ENCODE measurements at places on chromosomes 1 and 21. TPM values are rescaled to one million over a fixed set of nuclear protein-coding genes. Genes with fewer than 3 reads are reported as not detected.
A peak's percentile ranks its signal among the peaks of the same experiment; 100 is the strongest.

Gene ZNF695
- 3.0 TPM for total RNA-seq

DNA sequence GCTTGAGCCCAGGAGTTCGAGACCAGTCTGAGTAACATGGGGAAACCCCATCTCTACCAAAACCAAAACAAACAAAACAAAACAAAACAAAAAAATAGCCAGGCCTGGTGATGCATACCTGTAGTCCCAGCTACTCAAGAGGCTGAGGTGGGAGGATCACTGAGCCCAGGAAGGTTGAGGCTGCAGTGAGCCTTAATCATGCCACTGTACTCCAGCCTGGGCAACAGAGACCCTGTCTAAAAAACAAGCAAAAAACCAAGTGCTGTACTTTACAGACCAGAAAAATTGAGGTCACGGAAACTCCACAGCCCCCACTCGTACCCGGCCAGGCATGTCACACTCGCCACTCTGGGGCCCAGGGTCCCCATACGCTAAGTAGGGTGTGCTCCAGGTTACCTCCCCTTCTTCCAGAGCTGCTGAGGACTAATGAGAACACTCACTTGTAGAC, 22.9 kb downstream of the ATP2B4 start:
- no peaks in the 10 kb centered on the region for H3K27me3 ChIP-seq
- H3K4me3 ChIP-seq = no peak overlapping the region
- peaks cover 36% of the 10 kb centered on the region for H3K4me1 ChIP-seq
- DNase-seq = no peak
- H3K36me3 ChIP-seq = no peaks in the 10 kb centered on the region

DNA sequence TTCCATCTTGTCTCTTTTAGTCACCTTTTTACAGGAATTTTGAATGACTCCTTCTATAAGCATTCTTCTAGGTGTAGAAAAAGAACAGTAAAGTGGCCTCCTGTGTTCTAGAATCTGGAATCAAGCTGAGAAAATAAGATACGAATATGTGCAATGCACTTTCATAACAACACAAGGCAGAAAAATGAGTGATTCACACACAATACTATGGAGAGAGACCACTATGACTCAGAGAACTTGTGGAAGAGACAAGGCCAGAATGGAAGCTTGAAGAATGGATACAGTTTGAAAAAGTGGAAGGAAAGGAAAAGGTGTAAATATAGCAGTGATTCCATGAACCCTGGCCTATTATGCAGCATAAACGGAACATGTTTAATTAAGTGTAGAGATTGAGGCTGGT, 57.1 kb upstream of the SAMSN1 start:
- H3K4me1 ChIP-seq = no peaks in the 10 kb centered on the region
- no peak overlapping the region for H3K4me3 ChIP-seq
- DNase-seq = no peak
- no peaks in the 10 kb centered on the region for H3K36me3 ChIP-seq
- no peak overlapping the region for H3K27ac ChIP-seq
- no peaks in the 10 kb centered on the region for H3K27me3 ChIP-seq

DNA sequence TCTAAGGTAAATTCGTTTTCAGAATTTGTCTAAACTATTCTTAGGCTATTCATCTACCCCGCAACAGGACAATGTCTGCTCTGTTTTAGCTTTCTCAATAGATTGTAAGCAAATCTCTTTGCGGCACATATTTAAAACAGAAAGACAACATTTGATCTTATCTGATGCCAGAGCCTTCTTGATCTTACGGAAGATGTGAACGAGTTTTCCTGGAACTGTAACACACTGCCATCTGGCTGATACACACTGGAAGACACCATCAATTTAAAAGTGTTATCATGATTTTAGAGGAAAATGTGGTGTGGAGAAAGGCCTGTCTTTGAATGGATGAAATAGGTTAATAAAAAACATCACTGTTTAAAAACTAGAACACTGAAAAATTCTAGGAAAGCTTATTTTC, 36.1 kb downstream of the COA6 start:
- no peaks in the 10 kb centered on the region for H3K27me3 ChIP-seq
- no peak overlapping the region for H3K4me3 ChIP-seq
- no peak overlapping the region for H3K27ac ChIP-seq
- peaks cover 32% of the 10 kb centered on the region for H3K36me3 ChIP-seq
- DNase-seq = peak; percentile 38
- H3K4me1 ChIP-seq = no peaks in the 10 kb centered on the region

GRCh38 chr1:110341872-110342331, 2.7 kb downstream of the RBM15 start:
- peaks cover 28% of the 10 kb centered on the region for H3K4me1 ChIP-seq
- H3K36me3 ChIP-seq = peaks cover 18% of the 10 kb centered on the region
- H3K4me3 ChIP-seq = peak overlapping the region; percentile 8
- no peaks in the 10 kb centered on the region for H3K27me3 ChIP-seq
- no peak overlapping the region for H3K27ac ChIP-seq
- DNase-seq = no peak

GRCh38 chr1:150484861-150485260, 2.4 kb upstream of the TARS2 start:
- peaks cover 6% of the 10 kb centered on the region for H3K4me1 ChIP-seq
- no peaks in the 10 kb centered on the region for H3K27me3 ChIP-seq
- peaks cover 4% of the 10 kb centered on the region for H3K36me3 ChIP-seq

DNA sequence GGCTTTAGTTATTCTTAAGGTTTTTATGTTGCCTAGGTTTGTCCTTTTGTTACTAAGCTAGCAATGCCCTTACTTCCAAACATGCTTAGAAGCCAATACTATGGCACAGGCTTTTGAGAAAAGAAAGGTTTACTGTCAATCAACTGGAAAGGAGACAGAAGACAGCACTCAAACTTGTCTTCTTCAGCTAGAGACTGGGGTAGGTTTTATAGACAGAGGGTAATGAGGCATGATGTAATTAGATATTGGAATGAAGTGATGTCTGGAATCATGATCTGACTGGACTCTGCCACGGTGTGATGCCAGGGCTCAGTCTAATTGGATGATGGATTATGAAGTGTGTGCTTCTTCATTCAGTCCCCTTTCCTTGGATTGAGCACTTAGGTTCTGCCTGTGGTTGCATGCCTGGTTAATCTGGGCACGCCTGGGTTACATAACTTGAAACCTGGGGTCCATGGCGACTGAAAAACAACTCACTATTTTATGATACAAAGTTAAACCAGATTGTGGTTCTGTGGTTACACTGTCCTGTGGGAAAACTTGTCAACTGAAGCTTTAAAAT, 625.8 kb downstream of the BRINP3 start:
- no peaks in the 10 kb centered on the region for H3K36me3 ChIP-seq
- no peak overlapping the region for H3K27ac ChIP-seq
- no peak overlapping the region for H3K4me3 ChIP-seq

GRCh38 chr1:151515265-151515664, 4.1 kb downstream of the CGN start:
- peaks cover 31% of the 10 kb centered on the region for H3K4me1 ChIP-seq
- DNase-seq = no peak
- no peaks in the 10 kb centered on the region for H3K36me3 ChIP-seq

DNA sequence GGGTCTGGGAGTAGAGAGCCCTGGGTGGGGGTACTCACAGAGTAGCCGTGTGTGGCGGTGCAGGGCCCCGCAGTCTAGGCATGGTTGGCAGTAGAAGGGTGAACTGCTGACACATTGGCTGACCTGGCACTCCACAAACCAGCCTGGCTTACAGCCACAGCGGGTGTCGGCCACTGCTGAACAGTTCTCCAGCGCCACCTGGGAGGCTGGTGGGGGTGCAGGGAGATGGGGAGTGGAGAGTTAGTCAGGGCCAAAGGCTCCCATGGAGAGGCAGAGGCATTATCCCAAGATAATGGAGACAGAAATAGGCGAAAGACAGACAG, 1.5 kb downstream of the TNFRSF25 start:
- H3K27me3 ChIP-seq = peaks cover 81% of the 10 kb centered on the region
- H3K27ac ChIP-seq = no peak overlapping the region

Gene CFAP141
- total RNA-seq = not detected

DNA sequence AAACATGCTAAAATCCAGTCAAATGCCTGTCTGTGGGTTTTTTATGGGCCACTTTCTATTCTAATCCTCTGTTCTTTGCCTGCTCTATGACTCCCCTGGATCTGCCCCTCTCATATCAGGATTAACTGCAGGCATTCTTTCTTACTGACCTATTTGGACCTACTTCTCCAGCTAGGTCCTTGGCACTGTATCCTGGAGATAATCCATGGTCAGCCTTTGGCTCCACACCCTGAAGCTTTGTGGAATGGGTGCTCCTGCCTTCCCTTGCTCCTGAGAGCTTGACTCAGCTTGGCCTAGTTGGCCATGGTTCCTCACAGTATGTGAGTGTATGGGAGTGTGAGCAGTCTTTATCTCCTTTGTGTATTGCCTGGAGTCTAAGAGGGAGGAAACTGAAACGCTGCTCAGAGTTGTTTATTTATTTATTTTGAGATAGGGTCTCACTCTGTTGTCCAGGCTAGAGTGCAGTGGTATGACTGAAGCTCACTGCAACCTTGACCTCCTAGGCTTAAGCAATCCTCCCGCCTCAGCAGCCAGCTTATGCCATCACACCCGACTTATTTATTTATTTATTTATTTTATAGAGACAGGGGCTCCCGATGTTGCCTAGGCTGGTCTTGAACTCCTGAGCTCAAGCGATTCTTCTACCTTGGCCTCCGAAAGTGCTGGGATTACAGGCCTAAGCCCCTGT, 28.7 kb upstream of the CDC14A start:
- no peak for DNase-seq
- no peaks in the 10 kb centered on the region for H3K36me3 ChIP-seq
- H3K4me1 ChIP-seq = no peaks in the 10 kb centered on the region
- H3K4me3 ChIP-seq = no peak overlapping the region

DNA sequence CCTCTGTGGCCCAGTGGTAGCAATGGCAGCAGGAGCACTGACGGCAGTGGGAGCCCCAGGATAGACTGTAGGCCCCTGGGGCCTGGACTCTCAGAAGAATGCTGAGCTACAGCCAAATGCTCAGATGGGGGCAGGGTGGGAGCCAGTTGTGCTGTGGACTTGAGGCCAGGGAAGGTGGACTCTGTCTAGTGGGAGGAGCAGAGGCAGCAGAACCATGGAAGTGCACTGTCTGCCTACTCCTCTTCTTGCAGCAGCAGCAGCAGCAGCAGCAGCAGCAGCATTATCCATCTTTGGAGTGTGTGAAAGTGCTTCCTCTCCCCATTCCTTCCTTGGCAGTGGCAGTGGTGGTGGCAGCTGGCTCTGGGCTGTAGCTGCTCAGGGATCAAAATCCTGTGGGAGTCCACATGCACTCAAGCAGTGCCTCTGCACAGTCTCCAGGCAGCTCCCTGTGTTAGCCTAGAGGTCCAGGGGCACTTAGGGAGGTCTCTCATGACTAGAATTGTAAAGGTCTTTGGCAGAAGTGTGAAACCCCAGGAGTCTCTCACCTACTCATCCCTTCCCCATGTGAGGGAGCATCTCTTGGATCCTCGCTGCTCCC, 917.9 kb upstream of the B3GALT2 start:
- H3K4me1 ChIP-seq = peaks cover 25% of the 10 kb centered on the region
- no peak for DNase-seq
- H3K4me3 ChIP-seq = no peak overlapping the region
- H3K27me3 ChIP-seq = no peaks in the 10 kb centered on the region

Gene USP21
- 10.0 TPM for total RNA-seq

- no peak overlapping the region for H3K27ac ChIP-seq
- no peak for DNase-seq
- peak overlapping the region; percentile 60 for H3K4me3 ChIP-seq
Observed at GRCh38 chr1:40314721-40315238, 2.3 kb downstream of the COL9A2 start.

Gene CLCA4
- 0.05 TPM for total RNA-seq

DNA sequence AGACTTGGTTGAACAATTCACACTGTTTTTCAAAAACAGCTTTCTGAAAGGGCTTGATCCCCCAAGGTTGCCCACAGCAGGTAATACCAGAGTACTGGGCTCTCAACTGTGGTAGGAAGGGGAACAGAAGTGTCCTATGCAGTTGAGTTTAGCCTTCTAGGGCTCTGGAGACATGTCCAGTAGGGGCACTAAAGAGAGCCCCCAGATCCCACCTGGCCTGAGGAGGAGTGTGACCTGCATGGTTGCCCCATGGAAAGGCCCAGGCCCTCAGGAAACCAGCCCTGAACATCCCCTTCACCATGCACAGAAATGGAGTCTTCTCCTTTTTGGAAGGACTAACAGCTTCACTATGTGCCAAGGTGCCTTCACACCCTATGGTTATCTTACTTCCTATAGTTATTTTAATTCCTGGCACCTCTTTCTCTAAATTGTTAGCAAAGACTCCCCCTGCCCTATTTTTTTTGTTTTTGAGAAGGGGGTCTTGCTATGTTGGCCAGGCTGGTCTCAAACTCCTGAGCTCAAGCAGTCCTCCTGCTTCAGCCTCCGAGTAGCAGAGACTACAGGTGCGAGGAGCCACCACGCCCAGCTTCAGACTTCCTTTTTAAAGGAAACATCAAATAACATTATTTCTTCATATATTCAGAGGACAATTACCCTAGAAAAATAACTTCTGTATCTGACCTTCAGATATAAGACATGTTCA, 16.8 kb upstream of the LSS start:
- H3K27ac ChIP-seq = no peak overlapping the region
- peaks cover 88% of the 10 kb centered on the region for H3K36me3 ChIP-seq
- no peak overlapping the region for H3K4me3 ChIP-seq

- no peaks in the 10 kb centered on the region for H3K27me3 ChIP-seq
- DNase-seq = no peak
- peaks cover 3% of the 10 kb centered on the region for H3K4me1 ChIP-seq
- no peak overlapping the region for H3K27ac ChIP-seq
- no peak overlapping the region for H3K4me3 ChIP-seq
Observed at GRCh38 chr1:16191309-16191708, 21.1 kb downstream of the ARHGEF19 start.

DNA sequence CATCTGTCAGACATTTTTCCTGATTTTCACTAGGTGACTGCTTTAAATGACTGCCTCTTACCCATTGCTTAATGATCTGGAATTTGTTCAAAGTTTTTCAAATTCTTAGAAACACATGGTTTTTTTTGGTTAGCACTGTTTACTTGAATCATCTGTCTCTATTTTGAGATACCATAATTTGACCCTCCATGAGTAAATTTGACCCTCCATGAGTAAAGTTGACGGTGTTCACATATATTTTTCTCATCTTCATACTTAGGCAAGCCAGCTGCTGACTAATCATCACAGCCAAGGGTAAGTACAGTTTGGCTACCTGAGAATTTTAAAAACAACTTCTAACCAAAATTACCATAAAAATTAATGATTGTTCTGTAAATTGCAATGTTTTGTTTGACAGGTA, 586.5 kb downstream of the PTBP2 start:
- H3K36me3 ChIP-seq = no peaks in the 10 kb centered on the region
- no peaks in the 10 kb centered on the region for H3K4me1 ChIP-seq
- DNase-seq = no peak
- H3K27ac ChIP-seq = no peak overlapping the region
- H3K4me3 ChIP-seq = no peak overlapping the region
- no peaks in the 10 kb centered on the region for H3K27me3 ChIP-seq

Gene TEX38
- total RNA-seq = not detected

GRCh38 chr1:171226747-171227370, 21.4 kb upstream of the FMO1 start:
- no peak overlapping the region for H3K4me3 ChIP-seq
- H3K27me3 ChIP-seq = no peaks in the 10 kb centered on the region
- no peak overlapping the region for H3K27ac ChIP-seq
- no peaks in the 10 kb centered on the region for H3K4me1 ChIP-seq

- no peak for DNase-seq
- no peak overlapping the region for H3K27ac ChIP-seq
- H3K4me1 ChIP-seq = no peaks in the 10 kb centered on the region
- peaks cover 77% of the 10 kb centered on the region for H3K36me3 ChIP-seq
Observed at GRCh38 chr1:1760715-1761114, 17.6 kb downstream of the NADK start.

Gene FDPS
- total RNA-seq = 175 TPM
